Suppressor macrophage (primary cell): ENCODE measurements at places on chromosomes 11 and 22.

DNA sequence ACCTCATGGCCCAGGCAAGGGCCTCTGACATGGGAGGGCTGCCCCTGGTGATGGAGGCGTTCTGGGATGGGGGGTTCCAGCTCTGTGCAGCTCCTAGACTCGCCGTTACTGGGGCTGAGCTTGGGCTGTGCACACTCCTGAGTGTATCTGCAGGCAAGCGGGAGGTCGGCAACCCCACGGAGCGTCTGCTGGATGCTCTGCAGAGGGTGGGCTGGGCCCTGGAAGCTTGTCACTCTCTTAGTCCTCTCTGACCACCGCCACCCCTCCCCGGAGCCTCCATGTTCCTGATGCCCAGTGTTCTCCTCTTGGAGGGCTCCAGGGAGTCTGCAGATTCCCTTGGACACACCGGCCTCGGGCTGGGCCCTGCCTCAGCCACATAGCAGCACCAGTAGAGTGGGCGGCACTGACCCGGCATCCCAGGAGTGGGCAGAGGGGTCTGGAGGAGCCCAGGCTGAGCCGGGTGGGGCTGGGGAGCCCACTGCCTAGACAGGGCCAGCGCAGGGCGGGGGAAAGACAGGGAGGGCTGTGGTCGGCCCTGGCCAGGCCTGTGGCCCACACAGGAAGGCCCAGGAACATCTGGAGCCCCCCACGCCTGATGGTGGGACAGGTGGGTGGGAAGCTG lies 20.6 kb upstream of the MUC5B start:
- DNase-seq, result no peak

DNA sequence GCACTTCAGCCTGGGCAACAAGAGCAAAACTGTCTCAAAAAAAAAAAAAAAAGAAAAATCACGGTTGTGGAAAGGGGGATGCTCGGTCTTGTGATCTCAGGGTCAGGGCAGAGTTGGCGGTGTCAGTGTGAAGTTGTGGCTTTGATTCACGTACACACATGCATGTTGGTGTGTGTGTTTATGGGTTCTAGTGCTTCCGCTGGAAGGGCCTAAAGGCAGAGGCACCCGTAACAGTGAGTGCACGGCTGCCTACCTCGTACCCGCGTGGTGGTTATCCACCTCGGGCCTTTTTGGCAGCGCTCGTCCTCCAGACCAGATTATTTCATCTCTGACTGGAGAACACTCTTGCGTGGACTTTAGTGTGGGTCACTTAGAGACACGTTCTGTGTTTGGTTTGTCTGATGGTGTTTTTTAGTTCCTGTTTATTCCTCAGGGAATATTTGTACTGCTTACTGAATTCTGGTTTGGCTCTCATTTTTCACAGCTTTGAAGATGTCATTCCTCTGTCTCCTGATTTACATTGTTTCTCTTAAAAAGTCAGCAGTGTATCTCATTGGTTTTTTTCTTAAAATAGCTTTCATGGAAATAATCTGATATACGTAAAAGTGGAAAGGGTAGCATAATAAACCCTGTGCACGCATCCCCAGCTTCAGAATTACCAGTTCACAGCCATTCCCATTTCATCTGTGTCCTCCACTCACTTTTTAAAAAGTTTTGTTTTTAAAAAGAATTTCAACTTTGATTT lies 15.6 kb downstream of the ZBED4 start:
- no peak for DNase-seq

DNA sequence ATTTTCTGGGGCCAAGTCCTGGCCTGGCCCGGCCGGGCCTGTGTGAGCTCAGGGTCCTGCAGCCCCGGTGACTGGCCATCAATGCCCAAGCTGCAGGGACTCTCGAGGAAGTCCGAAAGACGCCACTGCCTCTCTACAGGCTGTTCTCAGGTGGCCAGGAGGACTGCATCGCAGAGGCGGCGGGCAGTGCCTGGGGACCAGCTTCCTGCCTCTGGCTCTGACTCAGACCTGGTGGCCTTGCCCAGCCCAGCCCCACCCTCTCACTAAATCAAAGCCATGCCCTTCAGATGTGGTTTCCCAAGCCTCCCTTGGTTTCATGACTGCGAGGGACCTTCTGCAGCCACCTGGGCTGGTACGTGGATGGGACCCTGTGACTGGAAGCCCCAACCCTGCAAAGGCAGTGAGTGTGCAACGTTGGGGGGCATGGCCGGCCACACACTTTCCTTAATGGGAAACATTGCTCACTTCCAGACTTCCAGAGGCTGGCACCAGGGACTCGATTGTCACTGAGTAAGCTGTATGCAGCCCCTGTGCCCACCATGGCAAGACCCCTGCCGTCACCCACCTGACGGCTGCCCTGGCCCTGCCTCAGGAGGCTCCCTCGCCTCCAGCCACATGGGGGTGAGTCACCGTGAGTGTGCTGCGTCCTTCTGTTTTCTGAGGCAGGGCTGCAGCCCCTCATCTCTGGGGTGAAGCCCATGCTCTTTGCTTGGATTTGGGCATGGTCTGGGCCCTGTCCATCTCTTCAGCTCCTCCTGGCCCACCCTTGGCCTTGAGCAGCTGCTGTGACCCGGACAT lies 6.0 kb upstream of the FGF3 start:
- DNase-seq, result no peak

GRCh38 chr11:78835646-78836045 lies 261.0 kb upstream of the NARS2 start:
- no peak for DNase-seq

DNA sequence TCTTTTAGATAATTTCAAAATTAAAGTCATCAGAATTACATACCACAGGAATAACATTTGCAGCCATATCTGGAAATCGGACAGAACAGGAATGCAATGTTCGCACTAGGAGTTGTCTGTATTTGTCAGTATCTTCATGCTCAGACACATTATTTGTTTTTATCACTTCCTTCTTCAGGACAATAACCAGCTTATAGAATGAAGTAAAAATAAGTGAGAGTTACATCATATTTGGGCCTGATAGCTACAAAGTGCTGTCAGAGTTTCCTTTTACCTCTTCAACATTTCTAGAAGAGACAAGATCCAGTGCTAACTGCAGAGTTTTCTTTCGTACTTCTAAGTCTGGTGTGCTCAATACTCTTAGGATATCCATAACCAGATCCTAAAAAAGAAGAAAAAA lies 18.9 kb downstream of the COPB1 start:
- no peak for DNase-seq

DNA sequence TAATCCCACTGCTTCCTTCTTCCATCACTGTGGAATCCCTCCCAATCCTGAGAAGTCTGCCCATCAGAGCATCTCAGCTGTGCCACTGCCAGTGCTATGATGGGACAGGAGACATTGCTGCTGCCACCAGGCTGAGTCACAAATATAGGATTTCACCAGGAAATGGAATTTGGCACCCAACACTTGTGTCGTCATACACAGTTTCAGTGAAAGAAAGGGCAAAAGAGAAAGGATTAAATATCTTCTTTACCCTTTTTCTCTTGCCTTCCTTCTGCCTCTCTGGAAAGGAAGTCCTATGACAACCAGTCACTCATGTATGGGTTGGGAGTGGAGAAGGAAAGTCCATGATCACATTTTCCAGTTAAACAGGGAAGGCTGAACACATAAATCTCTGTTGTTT lies 133.4 kb downstream of the SPON1 start:
- no peak for DNase-seq

DNA sequence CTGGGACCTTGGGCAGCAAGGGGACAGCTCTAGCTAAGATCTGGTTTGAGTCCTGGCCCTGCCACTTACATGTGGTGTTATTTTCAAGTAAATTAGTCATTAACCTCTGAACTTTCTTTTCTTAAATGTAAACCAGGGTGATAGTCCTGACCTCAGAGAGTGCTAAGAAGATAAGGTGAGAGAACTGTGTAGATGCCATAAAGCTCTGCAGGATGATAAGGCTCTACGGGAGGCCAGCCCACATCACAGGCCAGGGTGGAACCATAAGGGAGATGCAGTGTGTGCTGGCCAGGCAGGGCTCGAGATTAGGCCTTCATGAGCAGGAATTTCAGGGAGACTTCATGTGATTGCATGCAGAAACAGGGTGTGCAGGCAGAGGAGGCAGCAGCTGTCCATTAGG lies 24.2 kb downstream of the NECTIN1 start:
- no peak for DNase-seq

DNA sequence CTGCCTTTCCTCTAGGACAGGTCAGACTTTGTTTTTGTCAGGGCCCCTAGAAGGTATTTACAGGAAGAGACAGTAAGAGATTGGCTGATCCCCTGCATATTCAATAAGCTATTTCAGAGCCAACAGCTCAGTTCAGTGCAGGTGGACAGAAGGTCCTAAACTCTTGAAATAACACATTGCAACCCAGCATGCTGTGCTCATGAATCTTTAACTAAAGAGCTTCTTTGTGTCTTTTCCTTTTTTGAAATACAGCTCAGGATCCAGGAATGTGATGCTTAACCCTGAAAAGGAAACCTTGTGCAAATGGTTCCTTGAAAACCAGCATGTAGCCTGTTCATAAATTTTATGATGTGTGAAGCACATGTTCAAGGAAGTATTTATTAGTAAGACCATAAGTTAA lies 43.9 kb downstream of the BBOX1 start:
- DNase-seq, result no peak

DNA sequence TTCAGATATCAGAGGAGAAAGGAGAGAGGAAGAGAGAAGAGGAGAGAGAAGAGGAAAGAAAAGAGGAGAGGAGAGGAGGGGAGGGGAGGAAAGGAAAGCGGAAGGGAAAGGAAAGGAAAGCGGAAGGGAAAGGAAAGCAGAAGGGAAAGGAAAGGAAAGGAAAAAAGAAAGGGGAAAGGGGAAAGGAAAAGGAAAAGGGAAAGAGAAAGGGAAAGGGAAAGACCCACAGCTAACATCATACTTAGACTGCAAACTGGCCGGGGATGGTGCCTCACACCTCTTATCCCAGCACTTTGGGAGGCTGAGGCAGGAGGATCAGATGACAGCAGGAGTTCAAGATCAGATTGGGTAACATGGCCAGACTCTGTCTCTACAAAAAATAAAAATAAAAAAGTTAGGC lies 11.4 kb downstream of the CHEK2 start:
- no peak for DNase-seq

DNA sequence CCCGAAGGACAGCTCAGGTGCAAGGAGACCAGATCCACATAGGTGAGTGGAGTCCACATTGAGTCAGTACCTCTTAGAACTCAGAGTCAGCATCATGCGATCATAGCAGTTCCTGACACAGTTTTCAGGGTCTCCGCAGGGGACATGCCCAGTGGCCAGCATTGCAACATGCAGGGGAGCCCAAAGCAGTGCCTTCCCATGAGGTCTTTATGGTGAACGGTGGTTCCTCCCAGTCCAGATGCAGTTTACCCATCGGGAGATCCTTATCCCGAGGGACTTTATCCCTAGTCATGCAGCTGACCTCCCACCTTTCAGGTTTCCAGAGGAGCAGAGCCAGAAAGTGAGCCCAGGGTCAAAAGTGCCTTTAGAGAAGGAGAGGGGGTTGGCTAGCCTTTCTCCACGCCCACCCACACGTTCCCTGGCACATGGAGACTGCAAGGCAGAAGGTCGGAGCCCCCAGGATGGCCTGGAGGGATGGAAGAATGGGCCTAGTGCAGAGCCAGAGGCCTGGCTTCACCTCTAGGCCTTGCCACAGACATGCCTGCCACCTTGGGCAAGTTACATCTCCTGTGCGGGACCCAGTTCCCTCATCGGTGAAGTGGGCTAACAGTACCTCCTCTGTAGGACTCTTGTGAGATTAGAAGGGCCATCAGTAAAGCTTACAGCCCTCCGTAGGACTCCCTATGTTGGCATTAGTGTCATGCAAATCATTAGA lies 6.4 kb downstream of the KCTD17 start:
- no peak for DNase-seq

GRCh38 chr22:38973289-38974169 lies 8.6 kb upstream of the APOBEC3B start:
- DNase-seq, result peak; percentile 50

DNA sequence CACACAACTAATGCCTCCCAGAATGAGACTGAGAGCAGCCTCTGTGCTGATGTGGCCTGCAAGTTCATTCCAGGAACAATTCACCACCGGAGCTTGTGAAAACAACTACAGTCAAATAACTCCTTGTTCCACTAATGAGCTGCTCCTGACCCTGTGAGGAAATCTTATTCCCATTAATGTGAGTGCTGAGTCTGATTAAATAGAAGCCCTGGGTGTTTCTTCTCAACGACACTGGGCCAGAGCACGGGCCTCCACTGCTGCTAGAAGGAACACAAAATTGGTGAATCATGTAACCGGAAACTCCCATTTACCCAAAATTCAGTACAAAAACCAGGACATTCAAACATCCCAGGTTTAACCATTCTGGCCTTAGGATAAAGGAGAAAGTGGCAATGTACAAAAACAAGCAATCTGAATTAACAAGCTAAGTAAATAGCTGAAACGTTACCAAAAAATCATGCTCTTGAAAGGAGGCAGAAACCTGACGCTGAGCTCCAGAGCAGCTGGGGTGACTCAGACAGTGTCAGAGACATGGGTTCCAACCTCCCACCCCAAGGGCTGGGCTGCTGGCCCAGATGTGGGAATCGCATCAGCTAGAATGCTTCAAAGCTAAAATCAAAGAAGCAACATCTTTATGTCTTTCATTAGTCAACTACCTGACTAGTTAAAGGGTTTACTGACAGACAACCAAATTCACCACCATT lies 26.7 kb downstream of the SERGEF start:
- no peak for DNase-seq

- peak; percentile 34 for DNase-seq
Observed at GRCh38 chr22:40176921-40177737, 596 bp upstream of the TNRC6B start.

GRCh38 chr11:44493383-44493782 lies 72.1 kb upstream of the CD82 start:
- no peak for DNase-seq

DNA sequence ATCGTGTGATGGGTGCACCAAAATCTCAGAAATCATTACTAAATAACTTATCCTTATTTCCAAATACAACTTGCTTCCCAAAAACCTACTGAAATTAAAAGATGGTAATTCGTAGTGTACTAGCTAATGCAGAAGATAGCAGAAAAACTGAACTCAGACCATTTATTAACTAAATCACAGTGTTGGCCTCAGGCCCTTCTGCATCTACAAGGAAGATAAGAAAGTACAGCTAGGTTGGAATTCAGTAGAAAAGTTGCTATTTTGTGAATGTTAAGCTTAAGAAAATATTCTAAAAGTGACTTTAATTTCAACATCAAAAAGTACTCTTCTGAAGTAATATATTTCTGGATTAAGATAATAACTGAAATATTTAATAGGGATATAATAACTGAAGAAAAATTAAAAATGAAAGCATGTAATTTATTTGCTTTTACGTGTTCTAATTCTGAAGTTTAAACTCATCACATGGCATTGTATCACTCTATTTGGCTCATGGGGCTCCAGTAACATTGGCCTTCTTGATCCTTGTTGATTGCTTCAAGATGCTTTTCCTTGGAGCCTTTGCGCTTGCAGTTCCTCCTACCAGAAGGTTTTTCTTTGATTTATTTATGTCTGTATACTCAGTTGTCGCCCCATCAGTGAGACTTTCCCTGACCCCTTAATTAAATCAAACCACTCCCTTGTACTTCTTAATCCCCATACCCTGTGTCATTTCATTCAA lies 847.9 kb upstream of the ANO3 start:
- no peak for DNase-seq
